T-cell (primary cell): ENCODE measurements at places on chromosomes 6 and 20. TPM values are rescaled to one million over a fixed set of nuclear protein-coding genes. Genes with fewer than 3 reads are reported as not detected.

Gene MOG
- not detected for total RNA-seq

Gene PNPLA1
- total RNA-seq: not detected

Gene ADA
- 36.8 TPM for total RNA-seq

Gene PKIB
- 0.47 TPM for total RNA-seq

Gene CYP24A1
- 0.30 TPM for total RNA-seq

Gene CDSN
- total RNA-seq: not detected

Gene TMEM217
- 0.58 TPM for total RNA-seq

Gene PLA2G7
- not detected for total RNA-seq

Gene LHFPL5
- not detected for total RNA-seq

Gene ABHD16B
- total RNA-seq: not detected

Gene BCAS1
- total RNA-seq: 0.33 TPM

Gene GPX5
- not detected for total RNA-seq

Gene LINC00237
- total RNA-seq: not detected

Gene CALHM4
- total RNA-seq: not detected

Gene ZC3H12D
- 107 TPM for total RNA-seq

Gene MCM3
- 52.1 TPM for total RNA-seq

Gene KIFC1
- 1.7 TPM for total RNA-seq
